ENCODE measurements at places on chromosomes 7 and 10.

DNA sequence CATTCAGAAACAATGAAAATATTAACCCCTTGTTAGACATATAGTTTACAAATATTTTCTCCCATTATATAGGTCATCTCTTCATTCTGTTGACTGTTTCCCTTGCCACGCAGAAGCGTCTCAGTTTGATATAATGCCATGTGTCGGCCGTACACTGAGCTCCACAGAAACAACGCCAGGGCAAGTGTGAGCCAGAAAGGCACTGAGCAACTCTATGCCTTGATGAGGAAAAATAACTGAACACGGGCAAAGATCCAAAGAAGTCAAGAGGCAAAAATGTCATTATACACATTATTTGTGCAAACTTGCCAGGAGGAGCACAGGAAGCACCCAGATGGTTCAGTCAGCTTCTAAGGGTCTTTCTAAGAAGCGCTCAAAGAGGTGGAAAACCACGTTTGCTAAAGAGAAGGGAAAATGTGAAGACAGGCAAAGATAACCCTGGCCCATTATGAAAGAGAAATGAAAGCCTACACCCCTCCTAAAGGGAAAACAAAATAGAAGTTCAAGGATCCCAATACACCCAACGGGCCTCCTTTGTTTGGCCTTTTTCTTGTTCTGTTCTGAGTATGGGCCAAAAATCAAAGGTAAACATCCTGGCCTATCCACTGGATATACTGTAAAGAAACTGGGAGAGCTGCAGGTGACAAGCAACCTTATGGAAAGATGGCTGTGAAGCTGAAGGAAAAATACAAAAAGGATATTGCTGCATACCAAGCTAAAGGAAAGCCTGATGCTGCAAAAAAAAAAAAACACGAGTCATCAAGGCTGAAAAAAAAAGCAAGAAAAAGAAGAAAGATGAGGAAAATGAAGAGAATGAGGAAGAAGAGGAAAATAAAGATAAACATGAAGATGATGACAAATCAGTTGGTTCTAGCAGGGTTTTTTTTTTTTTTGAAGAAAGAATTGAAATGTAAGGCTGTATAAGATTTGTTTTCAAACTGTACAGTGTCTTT, 15.5 kb downstream of the ARHGAP12 start:
- no peak for DNase-seq

DNA sequence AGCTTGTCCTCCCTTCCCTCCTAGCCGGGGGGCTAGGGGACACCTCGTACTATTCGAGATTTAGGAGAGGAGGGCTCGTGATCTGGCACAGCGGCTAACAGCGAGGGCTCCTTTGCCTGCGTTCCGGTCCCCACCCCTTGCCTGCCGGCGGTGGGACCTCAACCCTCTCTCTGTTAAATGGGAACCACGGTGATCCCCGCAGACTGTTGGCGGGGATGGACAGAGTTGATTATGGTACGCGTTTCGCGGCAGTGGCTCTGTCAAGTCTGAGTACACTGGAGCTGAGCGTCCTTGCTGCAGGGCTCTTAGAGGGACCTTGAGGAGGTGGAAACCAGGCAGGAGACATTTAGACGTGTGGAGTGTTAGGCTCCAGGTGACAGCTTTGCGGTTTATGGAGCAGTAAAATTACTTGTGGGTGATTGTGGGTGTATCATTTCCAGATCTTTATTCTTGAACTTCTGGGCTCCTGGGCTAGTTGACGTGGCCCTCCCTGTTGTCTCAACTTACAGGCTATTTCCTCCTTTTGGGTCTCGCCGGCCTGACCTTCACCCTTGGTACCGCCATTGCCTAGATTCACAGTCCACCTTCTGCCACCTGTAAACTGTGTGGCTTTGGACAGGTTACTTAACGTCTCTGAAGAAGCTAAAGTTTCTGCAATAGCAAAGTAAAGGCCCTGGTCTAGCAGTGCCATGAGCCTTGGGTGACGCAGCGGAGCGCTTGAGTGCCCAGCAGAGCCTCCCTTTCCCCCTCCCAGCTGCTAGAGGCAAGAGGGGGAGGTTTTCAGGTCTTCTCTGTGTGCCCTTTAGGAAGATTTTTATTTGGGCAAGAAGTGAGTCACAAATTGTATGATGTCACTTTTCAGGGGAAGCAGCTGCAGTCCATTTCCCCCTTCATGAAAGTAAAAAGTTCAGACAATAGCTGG, 739 bp downstream of the CASP7 start:
- DNase-seq: peak; percentile 70

DNA sequence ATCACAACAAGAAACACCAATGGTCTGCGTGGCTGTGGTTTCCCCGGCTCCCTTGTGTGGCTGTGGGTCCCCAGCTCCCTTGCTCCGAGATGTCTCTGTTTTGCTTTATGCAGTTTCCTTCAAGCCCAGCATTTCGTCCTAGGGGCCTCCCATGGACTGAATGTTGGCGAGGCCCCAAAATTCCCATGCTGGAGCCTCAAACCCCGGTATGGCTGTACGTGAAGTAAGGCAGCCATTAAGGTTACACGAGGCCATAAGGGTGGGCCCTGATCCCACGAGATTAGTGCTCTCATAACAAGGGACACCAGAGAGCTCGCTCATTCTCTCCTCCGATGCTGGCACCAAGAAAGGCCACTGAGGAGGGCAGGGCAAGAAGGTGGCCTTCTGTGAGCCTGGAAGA, 44.6 kb downstream of the INSIG1 start:
- no peak for DNase-seq

DNA sequence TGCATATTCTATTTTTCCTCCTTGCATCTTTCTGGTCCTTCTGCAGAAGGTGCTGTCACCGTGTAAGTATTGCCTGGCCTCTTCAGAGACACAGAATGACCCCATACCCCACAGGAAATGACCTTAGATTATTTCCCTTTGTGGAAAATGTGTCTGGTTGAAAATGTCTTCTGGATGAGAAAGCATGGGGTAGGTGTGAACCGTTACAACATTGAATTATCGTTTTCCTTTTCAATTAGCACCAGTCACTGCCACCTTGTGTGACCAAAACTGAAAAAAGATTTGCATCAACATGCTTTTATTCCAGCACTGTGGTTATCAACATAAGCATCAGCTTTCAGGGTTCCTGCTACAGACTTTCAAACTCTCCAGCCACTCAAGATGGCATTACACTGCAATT, 58.0 kb upstream of the CELF2 start:
- DNase-seq: no peak

GRCh38 chr7:6226194-6226799, 46.1 kb downstream of the CYTH3 start:
- DNase-seq: no peak

Measured in kidney capillary endothelial cell (primary cell).